ENCODE measurements at places on chromosomes 7 and 10.

DNA sequence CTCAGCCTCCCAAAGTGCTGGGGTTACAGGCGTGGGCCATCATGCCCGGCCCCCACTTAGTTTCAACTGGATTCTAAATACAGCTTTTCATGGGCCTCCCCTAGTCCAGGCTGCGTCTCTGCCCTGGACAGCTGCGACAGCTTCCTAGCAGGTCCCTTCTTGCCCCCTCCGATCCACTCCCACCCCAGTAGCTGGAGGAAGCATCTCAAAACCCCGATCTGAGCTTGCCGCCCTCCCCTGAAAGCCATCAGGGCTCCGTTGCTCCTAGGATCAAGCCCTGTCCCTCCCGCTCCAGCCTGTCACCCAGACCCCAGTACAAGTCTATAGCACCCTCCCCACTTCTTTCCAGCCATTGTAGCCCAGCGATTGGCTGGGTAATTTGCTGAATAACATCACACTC is 64.5 kb downstream of the VWA2 start:
- no peak overlapping the region for H3K4me3 ChIP-seq
- no peak overlapping the region for H3K27ac ChIP-seq
- H3K4me1 ChIP-seq, result peaks cover 4% of the 10 kb centered on the region
- no peaks in the 10 kb centered on the region for H3K36me3 ChIP-seq

- H3K4me1 ChIP-seq, result no peaks in the 10 kb centered on the region
- no peak overlapping the region for H3K4me3 ChIP-seq
- no peaks in the 10 kb centered on the region for H3K36me3 ChIP-seq
- H3K27ac ChIP-seq, result no peak overlapping the region
Observed at GRCh38 chr10:131448883-131449282, 137.4 kb upstream of the TCERG1L start.

- no peaks in the 10 kb centered on the region for H3K36me3 ChIP-seq
- no peak overlapping the region for H3K4me3 ChIP-seq
- H3K27ac ChIP-seq, result peak overlapping the region; percentile 74
- no peaks in the 10 kb centered on the region for H3K27me3 ChIP-seq
Observed at GRCh38 chr10:58356756-58357155, 21.9 kb downstream of the UBE2D1 start.

DNA sequence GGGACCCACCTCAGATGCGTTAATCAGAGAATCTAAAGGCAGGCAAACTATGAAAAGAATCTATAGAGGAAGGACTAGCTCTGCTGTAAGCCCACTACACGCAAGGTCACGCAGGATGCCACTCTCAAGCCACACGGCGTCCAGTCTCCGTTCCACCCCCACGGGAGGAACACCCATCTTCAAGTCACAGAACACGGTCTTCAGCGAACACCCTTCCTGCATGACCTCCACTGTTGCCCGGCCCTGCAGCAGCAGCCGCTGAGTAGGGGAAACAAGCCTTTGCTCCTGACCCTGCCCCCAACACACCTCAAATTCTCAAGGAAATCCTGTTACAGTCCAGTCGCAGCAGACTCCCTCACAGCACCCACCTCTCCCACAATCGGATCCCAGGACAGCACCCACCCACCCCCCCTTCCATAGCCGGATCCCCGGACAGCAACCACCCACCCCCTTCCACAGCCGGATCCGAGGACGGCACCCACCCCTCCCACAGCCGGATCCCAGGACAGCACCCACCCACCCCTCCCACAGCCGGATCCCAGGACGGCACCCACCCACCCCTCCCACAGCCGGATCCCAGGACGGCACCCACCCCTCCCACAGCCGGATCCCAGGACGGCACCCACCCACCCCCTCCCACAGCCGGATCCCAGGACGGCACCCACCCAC is 133.7 kb downstream of the DIP2C start:
- H3K27me3 ChIP-seq, result no peaks in the 10 kb centered on the region
- DNase-seq, result no peak
- H3K36me3 ChIP-seq, result no peaks in the 10 kb centered on the region
- H3K27ac ChIP-seq, result no peak overlapping the region
- peaks cover 16% of the 10 kb centered on the region for H3K4me1 ChIP-seq
- no peak overlapping the region for H3K4me3 ChIP-seq

DNA sequence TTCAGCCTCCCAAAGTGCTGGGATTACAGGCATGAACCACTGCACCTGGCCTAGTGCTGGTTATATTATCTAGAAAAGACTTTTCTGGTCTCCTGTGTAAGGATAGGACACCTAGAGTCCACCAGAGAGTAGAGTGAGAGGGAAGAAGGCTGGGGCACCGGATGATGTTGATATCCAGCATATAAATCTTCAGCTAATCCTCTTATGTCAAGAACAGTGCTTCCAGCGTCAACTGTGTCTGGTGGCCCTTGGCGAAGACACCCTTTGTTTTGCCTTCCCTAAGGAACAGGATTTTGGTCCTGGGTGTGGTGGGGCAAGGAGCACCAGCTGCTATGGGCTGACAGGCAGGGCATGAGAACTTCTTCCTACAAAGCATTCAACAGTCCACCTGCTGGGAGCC is 16.3 kb upstream of the INMT start:
- no peaks in the 10 kb centered on the region for H3K27me3 ChIP-seq
- H3K27ac ChIP-seq, result no peak overlapping the region
- no peaks in the 10 kb centered on the region for H3K36me3 ChIP-seq
- H3K4me1 ChIP-seq, result no peaks in the 10 kb centered on the region

DNA sequence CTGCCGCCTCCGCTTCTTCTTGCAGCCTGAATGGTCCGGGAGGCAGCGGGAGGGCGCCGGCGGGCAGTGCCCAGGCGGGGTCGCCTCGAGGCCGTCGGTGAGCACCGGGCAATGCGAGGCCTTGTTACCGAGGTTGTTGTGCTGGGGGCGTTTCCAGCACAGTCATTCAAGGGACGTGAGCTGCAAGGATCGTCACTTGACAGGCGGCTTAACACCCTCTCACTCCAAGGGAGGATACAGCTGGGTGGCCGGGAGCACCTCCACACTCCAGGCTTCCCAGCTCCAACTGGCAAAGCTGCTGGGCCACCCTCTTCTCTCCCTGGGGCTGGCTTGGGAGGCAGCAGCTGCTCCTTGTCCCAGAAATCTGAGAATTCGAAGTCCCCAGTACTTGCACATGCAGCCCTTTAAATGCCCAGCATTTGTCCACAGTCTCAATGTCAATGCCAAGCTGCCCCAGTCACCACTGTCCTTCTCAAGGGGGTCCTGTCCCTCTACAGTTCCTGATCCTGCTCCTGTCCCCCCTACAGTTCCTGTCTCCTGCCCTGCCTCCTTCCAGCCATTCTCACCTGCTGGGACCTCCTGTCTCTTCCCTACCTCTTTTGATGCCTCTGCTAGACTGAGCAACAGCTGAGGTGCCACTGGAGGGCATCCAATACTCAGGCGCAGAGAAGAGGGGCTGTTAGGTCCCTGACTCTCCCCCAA is 4.4 kb upstream of the HOXA11 start:
- DNase-seq, result peak; percentile 47
- no peak overlapping the region for H3K27ac ChIP-seq
- H3K4me1 ChIP-seq, result peaks cover 16% of the 10 kb centered on the region
- H3K4me3 ChIP-seq, result peak overlapping the region; percentile 32

DNA sequence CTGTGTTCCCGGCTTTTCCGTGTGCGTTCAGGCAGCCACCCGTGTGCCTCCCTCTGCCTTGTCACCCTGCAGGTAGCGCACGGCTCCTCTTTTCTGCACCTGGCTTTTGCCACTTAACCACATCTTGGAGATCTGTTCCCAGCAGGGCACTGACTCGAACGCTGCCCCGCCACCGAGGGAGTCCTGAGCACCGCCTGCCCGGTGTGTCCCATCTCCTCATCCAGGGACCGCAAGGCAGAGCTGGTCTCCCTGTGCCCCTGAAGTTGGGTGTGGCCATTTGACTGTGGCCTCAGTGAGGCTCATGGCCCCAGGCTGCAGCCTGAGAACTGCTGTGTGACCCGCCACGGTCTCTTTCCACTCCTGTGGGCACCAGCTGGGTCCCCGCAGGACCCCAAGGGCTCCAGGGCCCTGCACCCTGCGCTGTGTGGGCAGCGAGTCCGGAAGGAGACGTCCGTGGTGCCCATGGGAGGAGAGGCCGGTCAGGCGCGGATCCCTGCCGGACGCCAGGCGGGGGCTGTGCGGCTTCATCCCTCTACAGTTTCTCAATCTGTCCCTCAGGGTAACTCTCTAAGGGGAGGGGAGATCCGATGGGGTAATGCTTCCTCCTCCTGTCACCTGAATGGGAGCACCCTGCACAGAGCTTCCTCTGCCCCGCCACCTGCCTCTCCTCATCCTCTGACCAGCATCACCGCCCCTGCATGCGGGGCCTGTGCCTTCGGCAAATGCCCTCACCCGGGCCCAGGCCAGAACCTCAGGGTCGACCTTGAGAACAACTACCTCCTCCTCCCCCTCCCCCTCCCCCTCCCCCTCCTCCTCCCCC is 1.8 kb upstream of the INTS1 start:
- peak overlapping the region; percentile 27 for H3K27ac ChIP-seq
- no peak overlapping the region for H3K4me3 ChIP-seq
- DNase-seq, result no peak
- no peaks in the 10 kb centered on the region for H3K27me3 ChIP-seq

DNA sequence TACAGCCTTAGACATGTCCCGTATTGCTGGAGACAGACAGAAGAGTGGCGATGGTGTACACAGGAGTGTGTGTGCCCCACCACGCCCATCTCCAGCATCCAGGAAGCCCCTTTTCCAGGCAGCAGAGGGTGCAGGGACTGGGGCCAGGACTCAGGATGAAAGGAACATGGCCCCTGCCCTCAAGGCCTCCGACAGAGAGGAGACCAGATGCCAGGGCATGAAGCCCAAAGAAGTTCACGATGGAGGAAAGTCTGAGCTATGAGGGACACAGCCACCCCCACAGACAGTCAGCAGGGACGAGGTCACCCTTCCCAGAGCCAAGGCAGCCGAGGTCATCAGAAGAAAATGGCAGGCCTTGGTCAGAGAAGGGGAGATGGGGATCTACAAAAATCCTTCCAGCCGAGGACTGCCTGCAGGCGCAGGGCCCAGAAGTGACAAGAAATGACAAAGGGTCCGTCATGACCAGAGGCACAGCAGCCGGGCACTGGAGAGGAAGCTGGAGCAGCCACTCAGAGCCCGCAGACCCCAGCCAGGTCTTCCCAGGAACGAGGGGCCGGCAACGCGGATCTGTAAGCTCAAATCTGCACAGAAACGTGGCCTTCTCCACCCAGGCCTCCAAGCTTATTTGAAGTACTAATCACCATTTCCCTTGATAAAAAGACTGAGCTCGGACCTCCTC is 78.7 kb upstream of the PPP2R2D start:
- H3K27me3 ChIP-seq, result no peaks in the 10 kb centered on the region
- no peak overlapping the region for H3K4me3 ChIP-seq
- H3K36me3 ChIP-seq, result no peaks in the 10 kb centered on the region
- H3K4me1 ChIP-seq, result no peaks in the 10 kb centered on the region
- no peak overlapping the region for H3K27ac ChIP-seq
- DNase-seq, result peak; percentile 27

DNA sequence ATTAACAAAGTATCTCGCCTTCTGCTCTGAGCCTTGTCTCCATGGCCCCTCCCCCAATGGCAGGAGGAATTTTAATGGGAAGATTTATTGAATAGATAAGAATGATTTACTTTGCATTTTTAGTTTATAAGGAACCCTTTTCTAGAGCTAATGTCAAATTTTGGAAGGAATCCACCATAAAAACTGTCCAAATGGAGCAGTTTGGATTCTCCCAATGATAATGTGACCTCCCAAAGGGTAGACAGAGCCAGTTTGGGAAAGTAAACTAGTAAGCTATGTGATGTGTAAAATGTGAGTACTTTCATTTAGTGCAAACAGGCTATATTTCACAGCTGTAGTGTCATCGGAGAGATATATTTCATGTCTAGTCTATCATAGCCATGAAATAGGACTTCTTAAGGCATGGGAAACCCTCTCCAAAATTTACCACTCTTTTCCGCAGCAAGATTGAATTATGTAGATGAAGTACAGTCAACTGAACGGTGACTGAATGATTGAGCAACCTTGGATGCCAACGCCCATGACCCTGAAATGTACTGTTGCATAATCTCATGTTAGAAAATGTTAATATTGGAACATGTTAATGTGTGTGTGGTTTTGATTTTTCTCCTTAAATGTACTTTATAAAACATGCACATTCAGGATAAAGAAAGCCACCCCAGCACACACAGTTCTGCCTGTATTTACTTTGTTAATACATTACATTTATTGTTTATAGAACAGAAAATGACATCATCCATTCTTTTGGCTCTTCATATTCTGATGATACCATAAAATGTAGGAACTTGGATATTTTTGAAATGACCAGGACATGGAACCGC is 140.6 kb downstream of the NRP1 start:
- H3K27ac ChIP-seq, result peak overlapping the region; percentile 50
- no peak overlapping the region for H3K4me3 ChIP-seq
- H3K4me1 ChIP-seq, result peaks cover 6% of the 10 kb centered on the region
- H3K27me3 ChIP-seq, result no peaks in the 10 kb centered on the region

DNA sequence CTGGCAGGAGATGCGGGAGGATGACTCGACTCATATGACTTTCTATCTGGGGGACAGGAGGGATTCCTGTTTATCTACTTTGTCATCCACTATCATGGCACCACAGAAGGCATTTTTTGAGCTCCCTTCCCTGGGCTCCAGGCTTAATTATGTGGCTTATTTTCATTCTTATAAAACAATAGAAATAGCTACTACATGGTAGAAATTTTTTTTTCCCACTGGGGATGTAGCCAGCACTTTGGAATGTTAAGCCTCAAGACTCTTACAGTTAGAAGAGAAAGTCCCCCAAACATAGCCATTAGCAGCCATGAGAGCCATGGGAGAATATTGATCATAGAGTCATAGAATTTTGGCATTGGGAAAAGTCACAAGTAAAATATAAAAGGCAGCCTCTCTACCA is 14.6 kb upstream of the FAM180A start:
- H3K27me3 ChIP-seq, result no peaks in the 10 kb centered on the region
- H3K36me3 ChIP-seq, result no peaks in the 10 kb centered on the region
- no peak overlapping the region for H3K27ac ChIP-seq
- DNase-seq, result no peak
- no peaks in the 10 kb centered on the region for H3K4me1 ChIP-seq
- no peak overlapping the region for H3K4me3 ChIP-seq

GRCh38 chr10:20207653-20208052 is 391.4 kb downstream of the PLXDC2 start:
- H3K4me3 ChIP-seq, result no peak overlapping the region
- no peaks in the 10 kb centered on the region for H3K27me3 ChIP-seq
- no peak overlapping the region for H3K27ac ChIP-seq

DNA sequence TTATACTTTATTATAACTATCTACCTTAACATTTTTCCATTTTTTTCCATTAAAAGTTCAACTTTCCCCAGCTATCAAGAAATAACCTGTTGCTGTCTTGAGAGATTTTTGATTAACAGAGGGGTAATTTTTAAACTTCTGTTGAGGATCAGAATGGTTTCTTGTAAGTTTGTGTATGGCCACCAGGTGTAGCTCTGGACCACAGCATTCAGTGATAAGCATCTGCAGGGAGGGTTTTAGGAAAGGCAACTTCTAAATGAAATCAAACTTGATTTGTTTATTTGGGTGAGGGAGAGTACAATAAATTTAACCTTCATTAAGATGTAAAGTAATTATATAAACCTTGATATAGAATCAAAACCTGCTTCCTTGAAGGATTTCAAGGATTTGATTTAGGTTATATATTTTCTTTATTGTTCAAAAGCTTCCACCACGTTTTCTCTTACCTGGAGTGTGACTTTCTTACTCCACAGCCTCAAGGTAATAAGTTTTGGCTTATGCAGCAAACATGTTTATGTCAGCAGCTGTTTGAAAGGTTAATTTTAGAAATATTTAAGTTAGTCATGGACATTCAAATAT is 153.3 kb downstream of the STK31 start:
- no peaks in the 10 kb centered on the region for H3K4me1 ChIP-seq
- H3K4me3 ChIP-seq, result no peak overlapping the region
- no peaks in the 10 kb centered on the region for H3K27me3 ChIP-seq
- H3K36me3 ChIP-seq, result no peaks in the 10 kb centered on the region
- no peak for DNase-seq

- H3K27me3 ChIP-seq, result no peaks in the 10 kb centered on the region
- no peak overlapping the region for H3K27ac ChIP-seq
- no peaks in the 10 kb centered on the region for H3K4me1 ChIP-seq
- no peaks in the 10 kb centered on the region for H3K36me3 ChIP-seq
Observed at GRCh38 chr7:30965372-30965771, 1.6 kb downstream of the GHRHR start.
